ENCODE measurements at places on chromosomes 7 and 10.

GRCh38 chr10:124627866-124628675 is 116.1 kb downstream of the FAM53B start:
- no peak for DNase-seq

- DNase-seq = no peak
These were observed 115.2 kb upstream of the ADAM12 start for GRCh38 chr10:126503392-126504062.

- no peak for DNase-seq
These were observed 3.3 kb upstream of the NPTX2 start for GRCh38 chr7:98613601-98614425.

GRCh38 chr10:23198610-23198939 is 6.5 kb downstream of the PTF1A start:
- DNase-seq = no peak

- DNase-seq = no peak
These were observed 65.8 kb upstream of the CACUL1 start for GRCh38 chr10:118820326-118821116.

DNA sequence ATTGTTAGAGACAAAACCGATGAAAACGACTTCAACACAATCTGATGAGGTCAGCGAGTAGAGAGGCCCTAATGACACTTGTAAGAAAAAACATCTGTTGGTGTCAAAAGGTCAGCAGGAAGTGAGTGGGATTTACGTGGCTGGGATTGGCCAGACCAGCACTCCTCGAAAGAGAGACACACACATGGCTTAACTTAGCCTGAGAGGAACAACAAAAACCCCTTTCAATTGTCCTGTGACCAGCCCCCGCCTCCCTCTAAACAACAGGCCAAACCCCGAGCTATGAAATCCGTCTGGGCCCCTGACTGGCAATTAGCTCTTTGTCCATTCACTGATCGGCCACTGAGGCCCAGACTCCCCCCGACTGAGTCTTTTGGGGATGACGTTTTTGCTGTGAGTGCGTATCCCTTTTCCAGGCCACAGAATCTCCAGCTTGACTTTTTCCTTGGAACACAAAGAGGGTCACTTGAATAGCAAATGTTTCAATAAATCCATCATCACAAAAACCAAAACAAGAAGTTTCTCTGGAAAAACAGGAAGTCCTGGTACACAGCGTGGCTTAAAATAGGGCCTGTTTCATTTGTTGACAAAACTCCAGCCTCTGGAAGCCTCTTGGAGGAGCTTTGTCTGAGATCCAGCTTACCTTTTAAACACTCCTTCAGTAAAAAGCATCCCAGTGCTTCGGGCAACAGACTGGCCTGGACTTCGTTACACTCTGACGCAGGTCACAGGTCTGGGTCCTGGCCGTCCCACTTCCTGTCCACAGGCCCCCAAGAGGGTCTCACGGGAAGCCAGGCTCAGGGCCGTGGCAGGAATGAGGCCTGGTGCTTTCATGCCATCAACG is 103.0 kb downstream of the CTBP2 start:
- DNase-seq = no peak

DNA sequence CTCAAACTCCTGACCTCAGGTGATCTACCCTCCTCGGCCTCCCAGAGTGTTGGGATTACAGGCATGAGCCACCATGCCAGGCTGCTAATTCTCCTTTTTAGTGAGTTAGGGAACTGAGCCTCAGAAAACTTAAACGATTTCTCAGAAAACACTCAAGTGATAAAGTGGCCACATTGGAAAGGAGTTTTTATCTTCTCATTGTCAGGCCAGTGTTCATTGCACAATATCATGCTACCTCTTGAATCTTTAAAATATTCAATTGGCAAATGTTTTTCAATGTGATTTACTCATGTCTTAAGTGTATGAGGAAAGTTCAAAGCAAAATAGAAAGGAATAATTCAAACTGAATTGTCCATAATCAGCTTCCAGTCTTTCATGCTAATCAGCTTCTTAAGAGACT is 80.7 kb downstream of the ITGB8 start:
- DNase-seq = no peak

DNA sequence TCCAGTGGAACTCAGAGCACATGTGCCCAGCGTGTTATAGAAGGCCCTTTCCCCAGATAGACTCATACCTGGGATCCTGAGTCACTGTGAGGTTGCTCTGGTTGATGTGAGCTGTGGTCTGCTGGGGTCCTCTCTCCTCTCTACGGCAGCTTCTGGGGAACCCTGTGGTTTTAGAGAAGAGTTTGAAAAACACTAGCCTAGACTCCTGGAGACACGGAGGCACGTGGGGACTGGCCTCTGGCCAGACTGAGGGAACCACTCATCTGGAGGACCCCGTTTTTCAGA is 10.3 kb downstream of the ZNF775 start:
- DNase-seq = no peak

- DNase-seq = no peak
These were observed 57.3 kb downstream of the MAPK8 start for GRCh38 chr10:48363617-48364355.

- no peak for DNase-seq
These were observed 1.4 kb upstream of the VSTM4 start for GRCh38 chr10:49116509-49117375.

GRCh38 chr7:50620433-50620832 is 55.2 kb upstream of the DDC start:
- DNase-seq = no peak

DNA sequence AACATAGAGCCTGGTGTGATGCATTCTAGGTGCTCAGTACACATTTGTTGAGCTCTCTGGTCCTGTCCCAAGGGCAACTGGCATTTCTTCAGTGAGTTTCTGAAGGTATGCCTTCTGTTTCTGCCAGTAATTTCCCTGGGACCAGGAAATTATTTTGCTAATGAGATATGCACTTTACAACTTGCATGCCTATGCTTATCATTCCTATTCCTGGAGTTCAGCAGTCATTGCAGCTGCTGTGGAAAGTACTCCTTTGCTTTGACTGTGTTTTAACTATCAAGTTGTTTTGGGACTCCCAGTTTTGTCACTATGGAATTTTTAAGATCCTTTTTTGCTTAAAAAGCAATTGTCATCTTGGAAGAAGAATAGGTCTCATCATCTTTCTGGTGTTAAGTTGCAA is 283.0 kb downstream of the BBS9 start:
- no peak for DNase-seq

DNA sequence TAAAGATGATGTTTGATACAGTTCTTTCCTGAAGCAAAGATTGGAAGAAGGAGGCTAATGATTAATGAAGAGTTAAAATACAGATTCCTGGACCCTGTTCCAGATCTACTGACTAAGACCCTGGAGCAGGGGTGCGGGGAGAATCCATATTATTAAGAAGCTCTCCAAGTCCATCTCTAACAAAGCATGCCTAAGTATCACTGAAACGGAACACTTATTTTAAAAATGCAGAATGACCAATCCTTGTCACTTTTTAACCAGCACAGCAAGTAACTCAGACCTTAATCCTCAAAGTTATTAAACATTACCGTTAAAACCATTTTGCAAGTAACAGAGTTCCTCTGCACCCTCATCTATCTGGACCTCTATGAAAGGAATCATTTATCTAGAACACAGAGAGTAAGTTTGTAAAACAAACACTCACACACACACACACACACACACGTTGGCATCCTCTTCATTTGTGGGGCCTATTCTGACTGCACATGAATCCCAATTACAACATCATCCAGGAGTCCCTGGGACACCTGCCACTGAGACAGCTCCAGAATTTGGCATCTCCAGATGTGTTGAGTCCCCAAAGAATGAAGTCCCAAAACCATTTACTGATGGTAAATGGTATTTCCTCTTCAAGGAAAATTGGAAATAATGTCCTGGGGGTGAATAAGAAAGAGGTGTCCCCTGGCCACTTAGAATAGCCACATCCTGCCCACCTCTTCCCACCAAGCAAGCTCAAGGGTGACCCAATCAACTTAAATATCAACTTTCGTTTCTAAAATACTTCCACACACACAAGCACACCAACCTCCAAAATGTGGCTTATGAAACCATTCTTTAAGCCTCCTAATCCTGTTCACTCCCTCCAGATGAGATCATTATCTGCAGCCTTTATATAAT is 117.5 kb downstream of the PARD3 start:
- no peak for DNase-seq

DNA sequence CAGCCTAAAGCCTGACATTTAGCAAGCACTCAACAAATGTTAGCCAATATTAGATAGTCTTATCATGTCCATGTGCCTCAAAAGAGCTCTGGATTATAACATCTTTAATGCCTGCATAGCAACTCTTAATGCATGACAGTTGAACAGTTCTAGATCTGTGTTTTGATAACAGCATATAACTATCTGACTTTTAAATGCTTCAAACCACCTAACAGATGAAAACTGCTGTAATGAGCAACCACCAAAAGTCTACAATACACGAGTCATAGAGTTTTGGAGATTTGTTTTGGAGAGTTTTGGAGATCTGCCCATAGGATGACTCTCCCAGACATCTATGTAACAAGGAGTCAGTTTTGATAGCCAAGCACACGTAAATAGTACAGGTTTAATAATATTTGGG is 227.3 kb downstream of the TWIST1 start:
- no peak for DNase-seq

DNA sequence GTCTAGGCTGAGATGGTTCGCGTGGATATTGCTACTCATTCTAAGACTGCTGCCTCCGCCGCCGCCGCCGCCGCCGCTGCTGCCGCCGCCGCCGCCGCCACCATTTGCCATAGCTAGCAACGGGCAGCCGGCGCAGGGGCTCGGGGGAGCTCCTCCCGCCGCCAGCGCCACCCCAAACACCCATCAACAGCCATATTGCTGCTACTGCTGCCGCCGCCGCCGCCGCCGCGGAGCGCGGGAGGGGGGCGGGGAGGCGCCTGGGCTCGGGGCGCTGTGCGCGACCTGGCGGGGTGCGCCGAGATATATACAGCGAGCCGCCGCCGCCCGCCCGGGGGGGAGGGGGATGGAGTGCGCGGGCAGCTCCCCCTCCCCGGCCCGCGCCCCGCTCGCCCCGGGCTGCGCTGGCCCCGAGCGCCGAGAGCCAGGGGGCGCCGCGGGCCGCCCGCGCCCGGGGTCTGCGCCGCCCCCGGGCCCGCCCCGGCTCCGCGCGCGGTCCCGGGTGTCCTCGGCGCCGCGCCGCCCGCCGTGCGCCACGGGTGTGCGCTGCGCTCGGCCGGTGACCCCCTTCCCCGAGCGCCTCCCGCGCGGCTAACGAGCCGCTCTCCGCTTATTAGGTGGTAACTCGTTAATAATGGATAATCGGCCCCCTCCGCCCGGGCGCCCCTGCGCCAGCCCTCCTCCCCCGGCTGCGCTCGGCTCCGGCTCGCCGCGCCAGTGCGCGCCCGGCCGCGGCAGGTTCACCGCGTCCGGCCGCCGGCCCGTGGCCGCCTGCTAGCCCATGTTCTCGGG is at the start of gene KCNMA1:
KCNMA1 (minus strand) TSS at position 277 of the 789 bp plus-strand sequence.
- DNase-seq = no peak

GRCh38 chr7:5582532-5582935 is 158.9 kb upstream of the TNRC18 start:
- DNase-seq = no peak

DNA sequence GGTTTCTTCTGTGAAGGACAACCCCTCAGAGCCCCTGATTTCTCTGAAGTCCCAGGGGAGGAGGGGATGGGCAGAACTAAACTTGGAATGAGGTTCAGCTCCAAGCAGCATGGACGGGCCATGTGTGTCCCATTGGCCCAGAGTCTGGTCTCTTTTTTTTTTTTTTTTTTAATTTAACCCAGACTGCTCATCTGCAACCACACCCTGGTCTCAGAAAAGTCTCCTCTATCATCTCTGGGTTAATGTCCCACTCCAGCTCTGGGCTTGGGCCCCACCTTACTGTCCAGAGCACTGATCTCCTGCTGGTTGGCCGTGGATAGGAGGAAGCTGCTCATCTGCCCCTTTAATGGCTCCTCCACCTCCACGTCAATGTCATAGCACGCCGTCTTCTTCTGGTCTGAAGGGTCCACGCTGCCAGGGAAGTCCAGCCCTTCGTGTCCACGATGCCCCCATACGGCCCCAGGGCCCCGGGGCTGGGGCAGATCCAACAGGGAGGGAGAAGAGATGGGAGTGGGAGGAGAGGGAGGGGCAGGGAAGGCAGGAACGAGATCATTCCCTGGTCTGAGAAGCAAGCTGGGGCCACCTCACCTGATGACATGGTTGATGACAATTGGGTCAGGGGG is 7.7 kb downstream of the CHPF2 start:
- DNase-seq = no peak

DNA sequence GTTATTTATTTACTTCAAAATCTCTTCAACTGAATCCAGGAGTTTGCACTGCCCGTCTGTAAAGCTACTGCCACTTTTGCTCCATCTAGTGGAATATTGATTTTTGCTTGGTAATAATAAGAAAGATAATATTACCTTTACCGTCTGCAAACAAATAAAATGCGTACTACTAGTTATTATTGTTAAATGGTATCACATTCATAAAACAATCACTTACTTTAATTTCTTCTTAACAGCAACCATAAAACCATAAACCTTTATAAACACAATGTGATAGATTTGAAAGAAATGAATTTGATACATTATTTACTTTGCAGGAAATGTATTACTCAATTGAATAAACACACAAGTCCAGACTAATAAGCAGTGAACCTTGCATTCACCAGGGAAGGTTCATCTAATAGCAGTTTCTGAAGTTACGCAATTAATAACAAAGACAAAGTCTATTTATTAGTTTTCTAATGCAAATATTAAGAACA is 6.4 kb downstream of the AGMO start:
- DNase-seq = no peak

- no peak for DNase-seq
These were observed 45.5 kb downstream of the GSAP start for GRCh38 chr7:77370606-77371005.

- no peak for DNase-seq
These were observed 865.4 kb upstream of the MBL2 start for GRCh38 chr10:53638006-53638405.

DNA sequence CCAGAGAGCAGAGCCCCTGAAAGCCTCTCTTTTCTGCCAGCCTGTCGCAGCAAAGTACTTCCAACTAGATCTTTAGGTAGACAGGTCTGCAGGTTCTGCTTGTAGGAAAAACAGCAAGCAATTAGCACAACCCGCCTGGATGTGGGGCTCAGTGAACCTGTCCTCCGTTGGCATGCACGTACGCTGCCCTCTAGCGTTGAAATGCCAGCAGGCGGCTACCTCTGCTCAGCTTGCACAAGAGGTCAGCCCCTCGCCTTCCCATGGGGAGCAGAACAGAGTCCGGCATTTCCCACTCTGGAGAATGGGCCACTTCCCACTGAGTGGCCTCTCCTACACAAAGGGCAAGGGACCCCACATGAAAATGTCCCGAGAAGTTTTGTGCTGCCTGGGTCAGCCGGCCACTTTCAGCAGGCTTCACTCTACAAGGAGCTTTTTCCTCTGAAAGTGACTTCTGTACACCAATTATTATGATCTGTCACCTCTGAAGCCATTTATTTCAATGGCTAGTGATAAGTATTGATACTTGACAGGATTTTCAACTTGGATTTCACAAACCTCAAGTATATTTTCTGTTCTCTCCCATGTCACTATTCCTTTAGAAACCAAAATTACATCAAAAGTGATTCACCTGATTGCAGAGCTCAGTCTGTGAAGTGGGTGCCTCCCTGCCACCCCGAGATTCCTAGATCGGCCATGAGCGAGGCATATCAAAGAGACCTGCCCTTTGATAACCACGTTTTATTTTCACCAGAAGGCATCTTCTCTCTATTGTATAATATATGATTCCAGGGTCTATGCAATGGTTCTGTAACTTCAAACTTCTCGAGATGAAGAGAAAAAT is 56.7 kb downstream of the JCAD start:
- DNase-seq = peak; percentile 8

Data from T-helper 22 cell (primary cell).